ENCODE measurements at places on chromosomes 7 and 10.
A peak's percentile ranks its signal among the peaks of the same experiment; 100 is the strongest.

GRCh38 chr7:47092336-47092735 is 489.6 kb downstream of the TNS3 start:
- DNase-seq = no peak

- peak; percentile 12 for DNase-seq
Measured at GRCh38 chr10:101779544-101780186, 3.6 kb downstream of the NPM3 start.

DNA sequence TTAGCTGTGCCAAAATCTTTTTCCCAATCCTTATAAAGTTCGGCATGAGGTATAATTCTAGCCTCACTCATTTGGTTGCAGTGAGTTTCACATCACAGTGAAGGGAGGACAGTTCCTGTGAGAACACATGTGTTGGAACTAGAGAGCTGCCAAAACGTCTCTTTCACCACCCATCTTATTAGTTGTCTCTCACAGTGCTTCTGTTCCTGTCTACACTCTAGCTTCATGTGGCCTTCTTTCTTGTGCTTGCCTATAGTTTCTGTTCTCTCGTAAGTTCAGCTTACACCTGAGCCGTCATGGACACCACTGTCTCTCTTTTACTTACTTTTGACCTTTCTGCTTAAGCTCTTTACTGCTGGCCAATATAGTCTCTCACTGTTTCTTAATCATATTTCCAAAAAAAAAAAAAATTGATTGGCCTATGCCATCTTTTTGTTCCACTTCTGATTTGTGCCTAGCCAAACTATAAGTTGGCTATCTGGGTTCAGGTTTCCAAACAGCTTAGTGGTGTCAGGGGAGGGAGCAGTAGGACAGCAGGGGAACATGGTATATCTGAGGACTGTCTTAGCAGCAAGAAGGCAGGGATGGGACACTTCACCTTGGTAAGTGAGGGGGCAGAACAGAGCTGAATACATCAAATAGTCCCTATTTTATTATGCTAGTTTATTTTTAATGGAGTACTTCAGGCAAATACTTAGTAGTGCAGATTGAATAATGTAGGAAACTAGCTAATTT is 38.0 kb downstream of the ZNRF2 start:
- DNase-seq = no peak

GRCh38 chr7:20417260-20417659 is 86.6 kb downstream of the ITGB8 start:
- no peak for DNase-seq

DNA sequence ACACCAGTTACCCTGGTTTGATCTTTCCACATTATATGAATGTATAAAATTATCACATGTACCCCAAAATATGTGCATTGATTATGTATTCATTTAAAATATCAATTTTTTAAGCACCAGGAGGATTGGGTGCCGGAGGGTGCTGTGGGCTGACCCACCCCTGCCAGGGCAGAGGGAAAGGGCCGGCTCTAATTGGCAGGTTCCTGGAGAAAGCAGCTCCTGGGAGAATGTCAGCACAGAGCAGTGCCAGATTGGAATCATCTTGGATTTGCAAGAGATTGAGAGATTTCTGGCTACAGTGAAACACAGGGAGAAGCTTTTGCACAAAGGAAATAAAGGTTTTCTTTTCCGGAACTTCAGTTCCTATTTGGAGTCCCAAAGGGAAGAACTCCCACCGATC is 264.4 kb upstream of the TCERG1L start:
- no peak for DNase-seq

GRCh38 chr10:131211559-131211958 is 100.0 kb downstream of the TCERG1L start:
- no peak for DNase-seq

GRCh38 chr10:102534333-102534732 is 30.6 kb downstream of the SUFU start:
- DNase-seq = no peak
